ENCODE measurements at places on chromosomes 12 and 14.

- DNase-seq, result no peak
Measured at GRCh38 chr12:53825246-53826081, 73.7 kb upstream of the CISTR start.

DNA sequence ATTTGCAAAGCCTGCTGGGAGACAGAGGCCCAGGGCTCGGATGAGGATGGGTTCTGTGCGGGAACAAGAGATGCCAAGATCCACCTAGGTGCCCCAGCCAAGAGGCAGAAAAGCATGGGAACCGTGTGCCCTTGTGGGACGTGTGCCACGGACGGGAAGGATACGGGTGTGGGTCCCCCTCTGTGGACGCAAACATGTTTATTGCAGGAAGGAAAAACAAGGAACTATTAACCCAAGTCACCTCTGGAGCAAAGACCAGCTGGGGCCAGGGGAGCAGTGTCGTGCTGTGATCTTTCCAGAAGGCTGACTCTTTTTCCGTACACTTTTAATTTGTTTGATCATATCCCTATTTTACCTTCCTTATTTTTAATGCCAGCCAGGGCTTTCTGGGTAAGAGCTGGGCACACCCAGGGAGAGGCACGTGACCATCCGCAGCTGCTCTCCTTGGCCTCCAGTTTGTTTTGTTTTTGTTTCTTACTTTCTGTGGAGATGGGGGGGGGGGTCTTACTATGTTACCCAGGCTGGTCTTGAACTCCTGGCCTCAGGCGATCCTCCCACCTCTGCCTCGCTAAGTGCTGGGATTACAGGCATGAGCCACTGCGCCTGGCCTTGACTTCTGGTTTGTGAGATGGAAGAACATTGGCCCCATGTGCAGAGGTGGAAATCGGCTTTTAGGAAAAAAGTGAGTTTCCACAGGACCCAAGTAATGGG lies 20.7 kb downstream of the SCARB1 start:
- DNase-seq, result no peak

GRCh38 chr14:77197988-77198387 lies 16.4 kb downstream of the TMEM63C start:
- no peak for DNase-seq

GRCh38 chr14:30005114-30005808 lies 77.6 kb upstream of the PRKD1 start:
- no peak for DNase-seq

- no peak for DNase-seq
Measured at GRCh38 chr12:80576641-80577418, 130.6 kb upstream of the MYF6 start.
